ENCODE measurements at places on chromosomes 5 and 9.

- DNase-seq: no peak
These were observed 473.4 kb upstream of the PAPPA start for GRCh38 chr9:115680231-115680630.

GRCh38 chr5:82855893-82856550 lies 221.2 kb downstream of the TMEM167A start:
- no peak for DNase-seq

DNA sequence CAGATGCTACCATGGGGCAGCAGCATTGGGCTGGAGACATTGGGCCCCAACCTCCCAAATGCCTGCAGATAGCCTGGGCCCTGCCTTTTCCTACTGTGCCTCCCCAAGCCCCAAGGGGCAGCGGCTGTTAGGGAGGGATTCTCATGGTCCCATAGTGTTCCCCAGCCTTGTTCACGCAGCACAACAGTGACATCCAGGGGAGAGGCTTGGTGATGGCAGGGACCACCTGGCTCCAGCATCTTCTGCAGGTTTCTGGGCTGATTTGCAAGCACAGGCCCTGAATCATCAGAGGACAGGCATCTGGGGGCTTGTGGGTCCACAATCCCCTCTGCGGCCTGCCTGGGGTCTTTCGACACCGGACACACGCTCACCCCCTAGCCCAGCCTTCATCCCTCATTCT lies 354.6 kb downstream of the SLIT3 start:
- no peak for DNase-seq

GRCh38 chr9:85715587-85715986 lies 26.2 kb downstream of the AGTPBP1 start:
- no peak for DNase-seq

DNA sequence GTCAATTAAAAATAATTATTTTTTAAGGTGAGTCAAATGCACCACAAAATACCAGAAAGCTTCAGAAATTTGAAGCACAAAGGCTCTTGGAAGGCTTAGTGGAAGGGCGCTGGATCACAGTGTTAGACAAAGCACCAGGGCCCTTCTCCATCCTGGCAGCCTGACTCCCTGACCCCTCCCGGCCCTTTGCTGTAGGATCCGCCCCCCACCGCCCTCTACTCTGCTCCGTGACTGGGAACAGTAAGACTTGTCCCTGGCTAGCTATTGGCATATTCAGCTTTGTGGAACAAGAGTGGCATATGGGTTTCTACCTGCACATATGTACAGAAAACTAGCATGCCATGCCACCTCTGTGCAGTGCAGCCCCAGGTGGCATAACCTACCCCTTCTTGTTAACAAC lies 222.1 kb downstream of the SYK start:
- no peak for DNase-seq

DNA sequence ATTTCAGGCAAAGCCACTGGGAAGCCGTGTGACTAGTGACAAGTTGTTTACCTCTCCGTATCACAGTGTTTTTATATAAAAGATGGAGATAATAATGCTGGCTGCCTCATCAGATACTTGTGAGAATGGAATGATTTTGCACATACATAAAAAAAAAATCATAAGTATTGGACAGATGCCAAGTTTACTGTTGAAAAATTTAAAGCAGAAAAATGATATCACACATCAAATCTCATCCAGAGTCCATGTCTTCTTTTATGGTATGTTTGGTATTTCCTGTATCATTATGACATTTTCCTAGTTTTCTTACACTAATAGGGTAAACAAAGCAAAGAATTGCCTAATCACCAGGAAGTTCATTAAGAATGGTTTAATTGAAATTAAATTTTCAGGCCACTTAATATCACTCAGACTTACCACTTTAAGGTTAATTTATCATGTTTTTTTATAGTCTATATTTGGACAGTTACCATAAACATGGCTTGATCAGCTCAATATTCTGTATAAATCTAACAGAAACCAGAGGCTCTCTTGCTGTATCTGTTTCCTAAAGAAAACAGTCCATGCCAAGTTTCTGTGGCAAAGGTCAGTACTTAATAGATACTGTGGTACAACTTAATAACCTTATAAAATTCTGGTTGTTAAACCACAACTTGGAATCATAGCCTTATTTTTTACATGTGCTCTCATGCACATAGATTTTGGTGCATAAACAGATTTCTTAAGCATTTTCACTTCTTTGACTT lies 656.5 kb upstream of the RIOK2 start:
- no peak for DNase-seq

GRCh38 chr9:88387552-88388202 lies 567 bp upstream of the SPIN1 start:
- DNase-seq: no peak

GRCh38 chr5:113491022-113491421 lies 2.8 kb upstream of the MCC start:
- DNase-seq: no peak

GRCh38 chr5:54741711-54742110 lies 224.2 kb downstream of the SNX18 start:
- no peak for DNase-seq

- DNase-seq: no peak
These were observed 479.7 kb downstream of the CETN3 start for GRCh38 chr5:89929834-89930233.

- peak; percentile 77 for DNase-seq
These were observed 53.5 kb downstream of the ZFR start for GRCh38 chr5:32390819-32391591.

- DNase-seq: no peak
These were observed 35.5 kb downstream of the VAV2 start for GRCh38 chr9:133956520-133957076.

DNA sequence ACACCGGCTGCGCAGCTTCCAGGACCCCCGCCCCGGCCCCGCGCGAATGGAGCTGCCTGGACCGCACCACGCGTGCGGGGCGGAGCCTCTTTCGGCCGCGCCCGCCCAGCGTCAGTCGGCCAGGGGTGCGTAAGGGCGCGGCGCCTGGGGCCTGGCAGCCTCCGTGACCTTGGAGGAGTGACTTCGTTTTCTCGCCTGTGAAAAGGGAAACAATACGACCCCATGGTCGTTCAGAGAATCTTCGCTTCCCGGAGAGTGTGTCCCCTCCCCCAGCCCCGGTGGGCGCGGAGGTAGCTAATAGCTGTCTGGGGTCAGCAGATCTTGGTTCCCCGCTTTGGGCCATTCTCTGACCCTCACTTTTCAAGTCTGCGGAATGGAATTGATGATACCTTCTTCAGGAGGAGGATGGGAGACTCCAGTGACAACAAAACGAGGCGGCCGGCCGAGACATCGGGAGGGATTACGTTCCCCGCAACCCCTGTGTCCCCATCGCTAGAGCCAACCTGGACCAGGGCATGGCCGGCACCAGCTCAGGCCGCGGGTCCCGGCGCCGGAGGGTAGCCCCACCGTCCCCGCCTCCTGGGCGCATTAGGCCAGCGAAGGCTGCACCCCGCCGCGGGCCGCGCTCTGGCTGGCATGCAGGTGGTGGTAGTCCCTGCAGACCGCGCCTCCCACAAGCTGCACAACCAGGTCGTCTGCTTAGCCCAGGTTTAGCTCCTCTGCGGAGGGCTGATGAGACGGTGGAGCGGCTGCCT lies 5.5 kb upstream of the CDHR2 start:
- DNase-seq: no peak

GRCh38 chr5:31819926-31820516 lies 181.1 kb downstream of the PDZD2 start:
- no peak for DNase-seq

DNA sequence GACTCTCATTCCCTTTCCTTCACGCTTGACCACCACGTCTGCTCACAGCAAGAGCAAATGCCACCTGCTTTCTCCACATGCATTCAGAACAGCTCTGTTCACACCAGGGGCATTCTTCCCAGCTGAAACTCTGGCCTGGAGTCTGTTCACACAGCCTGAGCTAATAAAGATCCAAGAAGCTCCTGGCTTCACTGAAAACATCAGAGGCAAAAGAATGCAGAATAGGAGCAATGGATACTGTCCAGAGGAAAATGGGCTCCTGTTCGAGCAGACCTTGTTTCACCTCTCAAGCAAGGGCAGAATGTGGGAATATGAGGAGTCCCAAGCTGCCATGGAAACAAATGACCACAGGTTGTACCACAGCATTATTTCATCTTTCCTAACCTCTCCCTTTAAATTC lies 402.7 kb upstream of the TNC start:
- DNase-seq: no peak

DNA sequence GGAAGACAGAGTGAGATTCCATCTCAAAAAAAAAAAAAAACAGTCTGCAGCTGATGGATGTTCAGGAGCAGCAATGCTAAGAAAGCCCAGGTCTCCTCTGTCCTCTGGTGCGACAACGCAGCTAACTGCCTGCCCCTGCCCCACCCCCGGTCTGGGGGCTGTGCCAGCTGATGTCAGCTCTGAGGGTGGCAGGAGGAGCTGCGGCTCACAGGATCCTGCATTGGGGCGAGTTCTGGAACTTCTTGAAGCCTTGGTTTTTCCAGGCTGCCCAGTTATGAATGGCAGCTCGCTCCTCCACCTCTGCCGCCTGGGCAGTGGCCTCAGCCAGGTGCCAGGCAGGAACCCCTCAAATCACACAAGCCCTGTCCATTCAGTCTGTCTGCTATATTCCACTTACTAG lies 113.5 kb downstream of the ROR2 start:
- no peak for DNase-seq

DNA sequence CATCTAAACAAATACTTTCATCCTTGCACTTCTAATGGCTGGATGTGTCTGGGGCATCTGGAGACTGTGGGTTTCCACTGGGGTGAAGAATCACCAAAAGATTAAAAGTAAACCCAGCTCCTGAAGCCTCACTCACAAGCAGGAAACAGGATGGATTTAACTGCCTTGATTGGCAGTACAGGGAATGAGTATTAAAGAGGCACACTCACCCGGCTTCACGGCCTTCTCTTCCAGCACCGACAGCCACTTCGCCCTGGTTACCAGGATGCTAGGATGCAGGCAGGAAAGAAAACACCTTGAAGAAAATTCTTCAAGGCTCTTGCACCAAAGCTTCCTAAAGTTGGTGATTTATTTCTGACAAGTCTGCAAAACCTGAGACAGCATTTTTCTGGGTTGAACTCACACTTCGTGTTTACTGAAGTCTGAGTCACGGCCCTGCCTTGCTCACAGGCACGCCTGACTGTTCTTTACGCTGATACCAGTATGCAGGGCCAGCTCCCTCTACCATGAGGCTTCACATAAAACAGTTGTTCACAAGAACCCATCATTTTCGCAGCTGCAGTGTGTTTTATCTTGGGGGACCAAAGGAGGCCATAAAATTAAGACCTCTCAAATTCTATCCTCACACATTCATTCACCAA lies 56.5 kb upstream of the ZNF354A start:
- peak; percentile 52 for DNase-seq

DNA sequence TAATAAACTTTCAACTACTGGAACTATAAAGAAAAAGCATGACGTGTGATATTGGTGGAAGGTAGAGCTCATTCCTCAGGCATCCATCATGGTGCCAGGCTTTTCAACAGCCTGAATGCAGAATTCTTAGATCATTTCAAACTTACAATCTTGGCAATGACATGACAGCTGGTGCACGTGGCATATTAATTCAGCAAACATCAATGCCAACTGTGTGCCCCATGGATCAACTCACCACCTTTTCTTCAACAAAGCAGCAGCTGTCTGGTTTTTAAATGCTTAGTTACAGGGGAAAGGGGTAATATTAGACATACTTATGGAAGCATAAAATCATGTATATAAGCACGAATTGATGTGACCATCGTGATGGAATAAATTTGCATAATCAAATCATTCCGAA lies 56.0 kb upstream of the OR13F1 start:
- no peak for DNase-seq

- DNase-seq: no peak
These were observed 358.9 kb downstream of the DEPDC1B start for GRCh38 chr5:60340965-60341471.

GRCh38 chr5:119583684-119584083 lies 45.7 kb upstream of the FAM170A start:
- peak; percentile 6 for DNase-seq

- no peak for DNase-seq
These were observed 205.0 kb downstream of the SLIT3 start for GRCh38 chr5:169095976-169096375.

- DNase-seq: no peak
These were observed 24.3 kb upstream of the POMT1 start for GRCh38 chr9:131478421-131478868.

- no peak for DNase-seq
These were observed 159.8 kb downstream of the ADGRV1 start for GRCh38 chr5:90718387-90718786.

GRCh38 chr9:121386442-121387175 lies 16.6 kb upstream of the STOM start:
- DNase-seq: no peak

GRCh38 chr5:34957857-34958690 lies 28.7 kb downstream of the DNAJC21 start:
- no peak for DNase-seq

GRCh38 chr5:143376911-143377813 lies 26.3 kb downstream of the NR3C1 start:
- DNase-seq: no peak

DNA sequence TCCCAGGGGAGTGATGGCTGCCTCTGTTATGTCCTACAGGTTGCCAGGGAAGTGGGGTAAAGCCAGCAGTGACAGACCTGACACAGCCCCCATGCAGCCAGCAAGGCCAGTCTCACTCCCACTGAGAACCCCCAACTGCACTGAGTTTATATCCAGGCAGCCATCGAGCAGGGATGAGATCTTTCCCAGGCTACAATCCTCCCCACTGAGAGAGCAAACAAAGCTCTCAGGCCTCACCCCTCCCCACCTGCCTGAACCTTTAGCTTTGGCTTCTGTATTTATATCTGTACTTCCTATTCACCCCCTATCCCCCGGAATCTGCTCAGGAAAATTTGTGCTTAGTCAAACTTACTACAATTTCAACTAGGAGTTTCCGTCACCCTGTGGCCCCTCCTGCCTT lies 284.1 kb downstream of the FAM170A start:
- no peak for DNase-seq

GRCh38 chr5:78411586-78411985 lies 51.2 kb downstream of the SCAMP1 start:
- DNase-seq: no peak

DNA sequence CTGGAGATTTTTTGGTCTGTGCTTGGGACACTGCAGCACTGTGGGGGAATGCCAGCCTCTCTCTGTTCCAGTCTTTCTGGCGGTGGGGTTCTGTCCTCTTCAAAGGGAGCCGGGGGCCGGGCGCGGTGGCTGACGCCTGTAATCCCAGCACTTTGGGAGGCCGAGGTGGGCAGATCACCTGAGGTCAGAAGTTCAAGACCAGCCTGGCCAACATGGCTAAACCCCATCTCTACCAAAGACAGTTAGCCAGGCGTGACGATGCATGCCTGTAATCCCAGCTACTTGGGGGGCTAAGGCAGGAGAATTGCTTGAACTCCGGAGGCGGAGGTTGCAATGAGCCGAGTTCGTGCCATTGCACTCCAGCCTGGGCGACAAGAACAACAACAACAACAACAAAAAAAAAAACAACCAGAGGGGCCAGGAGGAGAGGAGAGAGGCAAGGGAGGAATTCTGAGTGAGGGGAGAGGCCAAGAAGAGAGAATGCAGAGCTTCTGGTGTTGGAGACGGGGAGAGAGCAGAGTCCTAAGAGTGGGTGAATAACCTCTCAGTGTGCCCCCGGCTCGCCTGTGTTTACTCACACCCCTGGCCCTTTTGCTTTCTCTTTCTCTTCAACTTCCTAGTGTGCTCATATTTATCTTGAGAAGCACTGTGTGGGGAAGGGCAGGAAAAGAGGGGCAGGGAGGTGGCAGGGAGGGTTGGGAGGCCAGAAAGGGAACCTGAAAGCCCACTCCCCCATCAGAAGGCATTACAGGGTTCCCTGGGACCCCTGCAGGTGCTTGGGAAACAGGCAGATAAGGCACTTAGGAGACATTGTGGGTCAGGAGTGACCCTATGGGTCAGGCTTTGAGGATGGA lies 3.2 kb upstream of the SET start:
- DNase-seq: no peak
